ENCODE measurements at places on chromosomes 3 and 15.

DNA sequence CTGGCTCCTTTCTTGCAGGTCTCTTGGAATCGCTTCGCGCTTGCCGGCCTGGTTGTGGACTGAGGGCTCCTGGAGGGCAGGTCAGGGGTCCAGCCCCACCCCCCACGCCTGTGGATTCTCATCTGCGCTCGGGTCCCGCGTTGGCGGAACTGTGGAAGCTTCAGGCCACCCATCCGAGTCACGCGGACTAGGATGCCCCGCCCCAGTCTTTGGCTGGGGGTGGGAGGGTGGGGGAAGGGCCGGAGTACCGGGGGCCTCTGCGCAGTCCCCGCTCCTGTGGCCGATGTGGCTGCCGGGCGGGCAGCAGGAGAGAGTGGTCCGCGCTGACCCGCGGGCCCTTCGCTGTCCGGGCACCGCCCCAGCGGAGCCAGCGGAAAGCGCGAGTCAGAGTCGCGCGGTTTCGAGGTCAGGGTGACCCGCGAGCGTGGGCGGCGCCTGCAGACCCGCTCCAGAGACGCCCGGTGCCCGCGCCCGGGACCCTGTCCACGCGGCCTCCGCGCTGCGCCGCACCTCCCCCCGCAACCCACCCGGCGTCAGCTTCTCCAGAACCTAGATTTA lies 114.2 kb downstream of the KLF13 start:
- no peak for DNase-seq

DNA sequence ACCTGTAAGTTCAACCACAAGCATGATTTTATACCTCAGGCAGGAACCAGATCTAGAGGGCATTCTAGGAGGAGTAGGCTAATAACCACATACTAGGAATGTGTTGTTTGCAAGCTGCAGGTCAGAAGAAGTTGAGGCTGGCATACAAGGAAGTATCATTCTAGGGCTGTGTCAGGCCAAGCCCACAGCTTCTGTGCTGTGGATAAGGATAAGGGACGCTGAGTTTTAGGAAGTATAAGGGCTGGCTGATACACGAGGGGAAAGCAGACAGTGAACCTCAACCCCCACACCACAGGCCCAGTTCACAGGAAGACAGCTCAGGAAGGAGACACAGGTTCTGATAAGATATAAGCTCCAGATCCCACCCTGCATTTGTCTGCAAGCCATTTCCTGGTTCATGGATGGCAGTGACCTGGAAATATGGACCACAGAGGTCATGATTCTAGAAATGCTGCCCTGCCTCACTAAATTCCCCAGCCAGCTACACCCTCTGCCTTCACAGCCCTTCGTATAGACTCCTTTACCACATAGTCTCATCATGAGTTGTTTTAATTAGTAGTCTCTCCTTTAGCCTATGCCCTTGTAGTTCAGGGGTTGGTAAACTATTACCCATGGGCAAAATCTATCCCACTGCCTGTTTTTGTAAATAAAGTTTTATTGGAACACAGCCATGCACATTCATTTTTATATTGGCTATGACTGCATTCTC lies 260.7 kb downstream of the OPA1 start:
- DNase-seq = no peak

GRCh38 chr3:197031315-197032285 lies 2.0 kb upstream of the MELTF start:
- DNase-seq = no peak

GRCh38 chr3:129519449-129519848 lies 9.0 kb upstream of the RHO start:
- no peak for DNase-seq

GRCh38 chr3:55721716-55722484 lies 234.8 kb upstream of the WNT5A start:
- no peak for DNase-seq

DNA sequence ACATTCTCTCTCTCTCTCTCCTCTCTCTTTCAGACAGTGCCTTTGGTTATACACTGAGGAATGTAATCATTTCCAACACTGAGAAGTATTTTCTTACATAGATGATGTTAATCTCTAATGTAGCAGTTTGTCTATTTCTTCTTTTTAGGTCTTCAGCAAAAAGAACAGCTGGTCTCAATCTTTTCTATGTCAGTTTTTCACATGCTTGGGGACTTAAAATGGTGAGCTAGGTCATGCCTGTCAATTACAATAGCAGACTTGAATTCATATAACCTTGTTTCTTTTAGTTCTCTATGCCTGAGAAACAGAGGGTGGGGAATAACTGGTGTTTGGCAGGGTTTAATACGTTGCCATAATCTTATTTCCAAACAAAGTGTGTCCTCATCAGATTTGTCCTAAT lies 786.2 kb downstream of the SQOR start:
- peak; percentile 30 for DNase-seq

- DNase-seq = no peak
Observed at GRCh38 chr3:136162322-136162721, 33.8 kb downstream of the MSL2 start.

GRCh38 chr3:3589715-3590130 lies 209.5 kb upstream of the LRRN1 start:
- no peak for DNase-seq

DNA sequence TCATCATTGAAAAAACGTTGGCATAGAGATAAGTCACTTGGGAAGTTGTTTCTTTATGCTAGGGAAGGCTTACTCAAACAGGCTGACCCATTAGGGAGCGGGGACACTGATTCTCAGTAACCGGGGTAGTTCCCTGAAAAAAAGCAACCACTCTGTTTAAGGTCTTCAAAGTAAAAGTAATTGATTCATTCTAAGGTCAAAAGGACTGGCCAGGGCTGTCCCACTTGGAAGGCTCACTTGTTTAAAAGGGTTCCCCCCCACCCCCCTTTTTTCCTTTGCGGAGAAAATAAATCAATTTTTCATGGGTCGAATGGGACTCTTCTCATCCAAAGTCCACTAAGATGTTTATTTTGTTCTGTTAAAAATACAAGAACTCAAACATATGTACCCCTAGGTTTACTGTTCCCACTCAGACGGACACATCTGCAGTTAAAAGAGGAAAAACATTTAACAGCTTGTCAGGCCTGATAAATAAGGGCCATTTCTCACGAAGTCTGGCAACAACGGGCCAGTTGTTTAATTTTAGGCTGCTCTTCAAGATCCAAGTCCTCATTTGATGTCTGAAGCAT lies 53.0 kb downstream of the ARHGEF3 start:
- no peak for DNase-seq

DNA sequence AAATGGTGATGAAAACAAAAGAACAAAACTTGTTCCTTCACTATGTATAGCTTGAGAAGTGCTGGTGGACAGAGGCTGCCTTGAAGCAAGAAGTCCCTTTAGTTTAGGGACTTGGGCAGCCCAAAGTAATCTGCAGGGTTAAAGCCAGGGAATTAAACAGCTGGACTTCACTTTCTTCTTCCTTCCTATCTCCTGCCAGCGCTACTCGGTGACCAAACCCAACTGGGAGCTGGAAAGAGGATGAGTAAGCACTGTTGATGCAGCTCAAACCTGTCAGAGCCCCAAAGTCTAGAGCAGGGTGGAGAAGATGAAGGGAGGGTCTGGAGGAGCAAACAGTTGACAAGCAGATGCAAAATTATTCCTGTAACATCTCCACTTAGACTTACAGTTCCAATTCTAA lies 73.1 kb upstream of the FBN1 start:
- no peak for DNase-seq

DNA sequence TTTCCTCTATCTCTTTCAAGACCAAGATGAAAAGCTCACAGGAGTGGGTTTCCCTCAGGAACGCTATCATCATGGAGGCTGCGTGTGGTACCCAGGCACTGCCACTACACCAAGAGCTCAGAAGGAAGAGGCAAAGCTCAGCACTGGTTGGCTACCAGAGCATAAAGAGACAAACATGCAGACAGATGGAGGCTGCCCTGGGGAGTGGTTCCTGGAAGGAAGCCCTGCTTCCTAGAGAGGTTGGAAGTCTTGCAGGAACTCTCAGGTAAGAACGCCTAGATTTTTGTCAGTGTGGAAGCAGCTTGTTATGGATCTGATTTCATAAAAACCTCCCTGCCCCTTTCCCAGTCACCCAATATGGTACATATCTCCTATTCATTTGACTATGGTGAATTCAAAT lies 49.9 kb upstream of the ADCY5 start:
- peak; percentile 90 for DNase-seq

Measured in NCI-H2171 treated with DMSO at 0.1 percent for 48 hours (cell line).